ENCODE measurements at places on chromosomes 5 and 9. TPM values are rescaled to one million over a fixed set of nuclear protein-coding genes. Genes with fewer than 3 reads are reported as not detected.
A peak's percentile ranks its signal among the peaks of the same experiment; 100 is the strongest.

- peak overlapping the region; percentile 33 for H3K4me3 ChIP-seq
- no peak for DNase-seq
- H3K27ac ChIP-seq = peak overlapping the region; percentile 76
- H3K36me3 ChIP-seq = no peaks in the 10 kb centered on the region
- peaks cover 36% of the 10 kb centered on the region for H3K4me1 ChIP-seq
Observed at GRCh38 chr9:72315089-72315509, 49.9 kb downstream of the ZFAND5 start.

DNA sequence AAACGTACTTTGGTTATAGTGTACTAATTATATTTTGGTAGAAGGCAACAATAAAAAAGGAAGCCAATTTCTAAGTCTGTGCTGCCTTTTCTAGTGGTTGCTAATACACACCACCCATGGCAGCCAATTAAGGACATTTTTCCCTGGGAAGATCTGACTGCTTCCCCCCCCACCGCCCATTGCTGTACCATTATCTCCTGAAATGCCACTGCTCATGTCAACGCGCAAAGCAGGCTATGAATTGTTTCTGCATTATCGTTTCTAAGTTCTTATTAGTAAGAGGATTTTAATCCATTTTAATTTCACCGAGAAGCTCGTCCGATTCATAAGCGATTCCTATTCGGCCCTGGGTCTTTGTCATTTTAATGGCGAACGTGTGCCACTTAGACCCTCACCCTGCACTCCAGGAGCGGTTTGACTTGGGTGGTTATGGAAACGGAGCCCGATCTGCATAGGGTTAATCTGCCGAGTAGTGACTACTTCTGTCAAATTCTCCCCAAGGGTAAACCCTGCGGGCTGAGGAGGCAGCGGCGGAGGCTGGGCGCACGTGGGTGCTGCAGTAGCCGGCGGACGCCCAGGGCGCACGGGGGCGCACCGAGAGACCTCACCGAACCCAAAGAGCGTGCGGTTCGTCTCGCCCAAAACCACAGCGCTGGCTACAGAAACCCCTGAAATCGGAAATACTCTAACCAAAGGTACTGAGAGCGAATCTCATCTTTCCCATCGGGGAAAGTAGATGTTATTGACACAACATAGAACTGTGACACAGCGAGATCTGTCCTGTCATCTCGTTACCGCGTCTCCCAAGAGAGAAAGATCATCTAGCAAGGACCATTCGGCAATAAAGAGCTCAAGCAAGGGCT lies 55.8 kb upstream of the SHC3 start:
- DNase-seq = peak; percentile 66
- H3K36me3 ChIP-seq = no peaks in the 10 kb centered on the region
- no peak overlapping the region for H3K27ac ChIP-seq
- peaks cover 6% of the 10 kb centered on the region for H3K4me1 ChIP-seq
- H3K4me3 ChIP-seq = no peak overlapping the region

DNA sequence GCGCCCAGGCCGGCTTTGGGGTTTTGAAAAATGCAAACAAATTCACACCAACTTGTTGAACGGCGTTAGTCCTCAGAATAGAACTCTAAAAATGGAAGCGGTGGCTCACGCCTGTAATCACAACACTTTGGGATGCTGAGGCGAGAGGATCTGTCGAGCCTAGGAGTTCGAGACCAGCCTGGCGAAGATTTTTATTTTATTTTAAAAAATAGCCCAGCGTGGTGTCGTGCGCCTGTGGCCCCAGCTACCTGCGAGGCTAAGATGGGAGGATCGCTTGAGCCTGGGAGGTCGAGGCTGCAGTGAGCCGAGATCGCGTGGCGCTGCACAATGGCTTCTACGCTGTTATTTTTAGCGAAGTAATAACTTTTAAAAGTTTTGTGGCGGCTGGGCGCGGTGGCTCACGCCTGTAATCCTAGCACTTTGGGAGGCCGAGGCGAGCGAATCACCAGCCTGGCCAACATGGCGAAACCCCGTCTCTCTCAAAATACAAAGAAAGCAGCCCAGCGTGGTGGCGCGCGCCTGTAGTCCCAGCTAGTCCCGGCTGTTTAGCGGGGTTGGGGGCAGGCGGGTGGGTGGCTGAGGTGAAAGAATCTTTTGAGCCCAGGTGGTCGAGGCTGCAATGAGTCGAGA lies 694 bp upstream of the PLIN2 start:
- no peak for DNase-seq
- H3K27me3 ChIP-seq = no peaks in the 10 kb centered on the region

DNA sequence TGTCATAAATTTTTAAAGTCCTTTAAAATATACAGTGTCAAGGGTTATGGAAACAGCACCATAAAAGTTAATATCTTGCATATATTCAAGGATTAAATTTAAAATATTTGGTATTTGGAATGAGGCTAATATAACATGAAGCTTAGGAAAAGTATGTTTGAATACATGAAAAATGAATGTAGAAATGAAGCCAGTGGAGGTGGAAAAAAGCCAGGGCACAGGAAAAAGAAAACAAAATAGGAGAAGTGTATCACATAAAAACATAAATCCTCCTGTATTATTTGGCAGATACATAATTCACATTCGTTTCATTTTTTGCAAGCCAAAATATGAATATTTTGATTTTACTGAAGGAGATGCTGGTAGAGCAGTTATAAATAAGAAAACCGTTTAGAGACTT lies 587.0 kb upstream of the ZNF608 start:
- peaks cover 34% of the 10 kb centered on the region for H3K4me1 ChIP-seq
- no peak overlapping the region for H3K27ac ChIP-seq
- H3K36me3 ChIP-seq = no peaks in the 10 kb centered on the region

DNA sequence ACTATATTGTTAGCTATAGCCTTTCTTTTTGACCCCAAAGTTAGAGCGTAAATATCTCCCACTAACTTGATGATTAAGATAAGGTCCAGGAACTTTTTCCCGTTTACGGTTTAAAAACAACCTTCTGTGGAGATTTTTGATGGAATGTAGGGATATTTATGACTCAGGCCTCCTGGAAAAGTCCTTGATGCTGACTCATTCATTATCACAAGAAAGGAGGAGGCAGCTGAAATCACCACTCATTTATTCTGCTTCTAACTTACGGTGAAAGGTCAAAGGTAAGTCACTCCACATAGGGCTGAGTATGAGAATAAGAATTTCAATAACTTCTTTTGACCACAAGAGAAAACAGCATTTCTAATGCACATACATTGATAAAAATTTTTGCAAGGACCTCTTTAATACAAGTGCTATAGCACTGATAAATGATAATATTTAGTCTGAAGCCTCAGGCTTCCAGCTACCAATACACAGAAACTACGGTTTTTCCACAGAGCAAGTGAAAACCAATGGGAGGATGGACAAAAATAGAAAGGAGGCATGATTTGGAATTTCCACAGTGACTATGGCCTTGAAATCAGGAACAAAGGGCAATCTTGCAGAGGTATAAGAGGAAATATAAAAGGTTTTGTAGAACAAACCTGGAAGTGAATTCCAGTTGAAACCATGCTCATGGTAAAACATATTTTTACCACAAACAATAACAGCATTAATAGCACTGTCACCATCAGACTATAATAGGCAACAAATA lies 146.5 kb downstream of the PPP2R2B start:
- H3K4me1 ChIP-seq = no peaks in the 10 kb centered on the region
- no peaks in the 10 kb centered on the region for H3K27me3 ChIP-seq
- no peak overlapping the region for H3K27ac ChIP-seq
- no peak for DNase-seq

DNA sequence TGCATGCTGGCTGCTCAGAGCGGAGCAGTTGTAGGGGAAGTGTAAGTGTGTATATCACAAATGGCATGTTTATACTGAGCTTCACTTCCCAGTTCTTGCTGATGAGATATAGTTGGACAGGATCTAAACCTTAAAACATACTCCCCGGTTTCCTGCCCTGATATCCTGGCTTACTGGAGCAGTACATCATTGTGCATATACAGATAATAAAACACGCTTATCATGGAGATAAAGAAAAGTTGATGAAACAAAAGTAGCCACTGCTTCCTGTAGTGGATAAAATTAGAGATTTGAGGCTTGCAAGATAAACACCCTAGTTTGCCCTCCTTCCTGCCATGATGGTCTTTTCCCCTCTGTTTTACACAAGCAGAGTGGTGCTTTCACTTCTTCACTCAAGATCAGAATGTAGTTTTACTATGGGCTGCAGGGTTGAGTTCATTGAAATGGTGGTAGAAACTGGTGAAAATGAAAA lies 15.0 kb downstream of the NPR3 start:
- no peaks in the 10 kb centered on the region for H3K27me3 ChIP-seq
- H3K4me3 ChIP-seq = no peak overlapping the region
- DNase-seq = no peak
- no peak overlapping the region for H3K27ac ChIP-seq
- H3K36me3 ChIP-seq = no peaks in the 10 kb centered on the region

DNA sequence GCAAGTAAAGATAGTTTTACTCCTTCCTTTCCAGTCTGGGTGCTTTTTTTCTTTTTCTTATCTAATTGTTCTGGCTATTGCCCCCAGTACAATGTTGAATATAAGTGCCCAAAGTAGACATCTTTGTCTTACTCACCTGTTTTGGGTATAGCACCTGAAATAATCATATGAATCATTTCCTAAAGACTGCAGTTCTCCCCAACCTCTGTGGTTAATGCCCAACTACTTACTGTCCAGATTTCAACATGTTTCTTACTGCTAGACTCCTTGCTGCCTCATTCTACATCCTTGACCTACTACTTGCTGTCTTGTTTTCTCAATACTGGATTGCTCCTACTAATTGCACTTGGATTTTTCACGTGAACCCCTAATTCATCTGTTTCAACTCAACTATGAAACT lies 8.8 kb upstream of the HSDL2 start:
- no peaks in the 10 kb centered on the region for H3K4me1 ChIP-seq
- H3K27ac ChIP-seq = no peak overlapping the region
- no peaks in the 10 kb centered on the region for H3K36me3 ChIP-seq
- DNase-seq = no peak

The SUSD3 gene
- 1.2 TPM for total RNA-seq

The CXCL14 gene
- 4.0 TPM for total RNA-seq

The GRXCR2 gene
- total RNA-seq = not detected

The GPR151 gene
- total RNA-seq = not detected

The ROPN1L gene
- total RNA-seq = 1.2 TPM

The SFXN1 gene
- total RNA-seq = 12.4 TPM

Measured in esophagus muscularis mucosa (tissue), 4 donors.